Fibroblast of skin of left quadriceps (primary cell): ENCODE measurements at places on chromosomes 11 and 22.

GRCh38 chr22:25911243-25911972 is 169.4 kb downstream of the MYO18B start:
- no peak for DNase-seq

DNA sequence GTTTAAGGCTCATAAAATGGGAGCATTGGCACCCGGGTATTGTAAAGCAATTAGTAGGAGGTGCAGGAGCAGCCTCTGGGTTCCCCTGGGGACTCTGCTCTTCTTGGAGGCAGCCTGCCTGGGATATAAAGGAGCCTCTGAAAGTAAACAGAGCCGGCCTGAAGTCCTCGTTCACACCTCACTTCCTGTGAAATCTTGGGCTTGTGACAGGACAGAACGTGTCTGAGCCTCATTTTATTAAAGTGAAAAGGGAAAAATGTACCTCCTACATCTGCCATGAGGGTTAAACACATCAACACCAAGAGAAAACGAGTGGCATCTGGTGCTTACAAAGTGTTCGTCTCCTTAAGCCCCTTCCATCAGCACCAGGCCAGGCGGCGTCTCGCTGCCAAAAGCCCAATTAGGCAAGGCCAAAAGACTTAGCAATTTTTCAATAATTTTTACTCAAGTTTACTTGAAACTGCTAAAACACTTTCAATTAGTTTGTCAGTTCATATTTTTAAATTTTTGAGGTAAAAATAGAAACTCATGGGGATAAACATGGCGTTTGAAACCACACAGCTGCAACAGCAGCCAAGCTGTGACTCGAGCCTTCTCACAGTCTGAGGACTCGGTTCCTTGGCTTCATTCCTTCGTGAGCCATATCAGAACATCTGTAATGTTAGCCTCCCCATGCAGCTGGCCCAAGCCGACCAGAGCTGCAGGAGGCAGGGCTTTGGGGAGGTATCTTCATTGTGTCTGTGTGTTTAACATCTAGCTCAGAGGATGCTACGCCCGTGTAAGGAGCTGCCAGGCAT is 33.6 kb downstream of the MAP6 start:
- no peak for DNase-seq

DNA sequence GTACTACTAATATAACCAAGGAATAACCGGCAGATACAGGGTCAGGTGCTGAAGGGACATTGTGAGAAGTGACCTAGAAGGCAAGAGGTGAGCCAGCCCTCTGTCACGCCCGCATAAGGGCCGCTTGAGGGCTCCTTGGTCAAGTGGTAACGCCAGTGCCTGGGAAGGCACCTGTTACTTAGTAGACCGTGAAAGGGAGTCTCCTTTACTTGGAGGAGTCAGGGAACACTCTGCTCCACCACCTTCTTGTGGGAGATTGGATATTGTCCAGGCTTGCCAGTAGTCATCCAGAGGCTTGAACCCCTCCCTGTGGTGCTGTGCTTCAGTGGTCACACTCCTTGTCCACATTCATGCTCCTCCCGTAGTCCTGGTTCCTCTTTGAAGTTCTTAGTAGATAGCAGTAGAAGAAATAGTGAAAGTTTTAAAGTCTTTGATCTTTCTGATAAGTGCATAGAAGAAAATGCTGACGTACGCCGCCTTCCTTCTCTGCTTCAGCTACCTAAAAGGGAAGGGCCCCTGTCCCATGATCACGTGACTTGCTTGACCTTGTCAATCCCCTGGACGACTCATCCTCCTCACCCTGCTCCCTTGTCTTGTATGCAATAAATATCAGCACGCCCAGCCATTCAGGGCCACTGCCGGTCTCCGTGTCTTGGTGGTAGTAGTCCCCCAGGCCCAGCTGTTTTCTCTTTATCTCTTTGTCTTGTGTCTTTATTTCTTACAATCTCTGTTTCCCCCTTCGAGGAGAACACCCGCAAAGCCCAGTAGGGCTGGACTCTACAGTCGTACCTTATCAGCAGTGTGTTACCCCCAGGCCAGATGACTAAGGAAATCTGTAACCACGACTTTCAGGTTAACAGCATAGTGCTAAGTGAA is 6.1 kb downstream of the NUP50 start:
- no peak for DNase-seq

- no peak for DNase-seq
Measured at GRCh38 chr11:103530257-103530656, 421.0 kb downstream of the DYNC2H1 start.

DNA sequence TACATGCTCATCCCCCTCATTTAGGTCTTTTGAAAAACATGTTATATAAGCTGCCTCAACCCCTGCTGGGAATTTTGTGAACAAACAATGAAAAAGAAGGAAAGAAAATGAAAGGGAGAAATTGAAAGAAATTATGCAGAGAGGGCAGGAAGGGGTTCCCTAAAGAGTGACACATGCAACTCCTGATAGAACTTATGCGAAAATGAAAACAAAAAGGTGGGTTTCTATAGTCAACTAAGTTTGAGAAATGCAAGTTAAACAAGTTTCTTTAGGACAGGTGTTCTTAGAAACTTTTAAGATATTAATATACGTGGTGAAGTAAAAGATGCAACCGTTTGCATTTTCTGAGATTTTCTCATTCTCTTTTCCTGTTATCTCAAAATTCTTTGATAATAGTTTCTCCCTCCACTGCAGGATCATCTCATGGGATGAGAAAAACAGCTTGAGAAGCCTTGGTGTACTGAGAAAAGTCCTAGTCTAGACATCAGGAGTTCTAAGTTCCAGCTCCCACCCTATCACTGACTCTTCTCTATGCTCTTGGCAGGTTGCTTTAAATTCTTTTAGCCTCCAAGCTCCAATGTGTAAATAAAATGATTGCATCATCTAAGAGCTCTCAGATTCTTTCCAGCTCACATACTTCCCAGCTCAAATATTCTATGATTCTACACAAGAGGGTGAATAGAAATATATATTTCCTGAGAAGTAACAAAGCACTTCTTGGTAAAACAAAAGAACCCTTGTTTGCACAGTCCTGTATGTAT is 109.2 kb downstream of the FAM76B start:
- DNase-seq = peak; percentile 76

GRCh38 chr11:71951741-71952310 is 23.0 kb downstream of the RNF121 start:
- no peak for DNase-seq
